Testis (tissue), 5 donors: ENCODE measurements at places on chromosomes 2 and 18.

GRCh38 chr2:241422350-241422749, 66.3 kb downstream of the FARP2 start:
- no peak for DNase-seq

DNA sequence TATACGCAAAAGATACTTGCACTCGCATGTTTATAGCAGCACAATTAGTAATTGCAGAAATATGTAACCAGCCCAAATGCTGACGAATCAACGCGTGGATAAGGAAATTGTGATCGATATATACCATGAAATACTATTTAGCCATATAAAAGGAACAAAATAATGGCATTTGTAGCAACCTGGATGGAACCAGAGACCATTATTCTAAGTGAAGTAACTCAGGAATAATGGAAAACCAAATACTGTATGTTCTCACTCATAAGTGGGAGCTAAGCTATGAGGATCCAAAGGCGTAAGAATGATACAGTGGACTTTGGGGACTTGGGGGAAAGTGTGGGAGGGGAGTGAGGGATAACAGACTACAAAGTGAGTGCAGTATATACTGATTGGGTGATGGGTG, 1008.0 kb upstream of the CRIM1 start:
- DNase-seq, result no peak

GRCh38 chr2:102140377-102140776, 2.2 kb upstream of the IL1R1 start:
- DNase-seq, result no peak

GRCh38 chr2:16244966-16245320, 304.6 kb downstream of the MYCN start:
- DNase-seq, result no peak

GRCh38 chr2:240879105-240879504, 10.5 kb downstream of the AGXT start:
- DNase-seq, result no peak

- DNase-seq, result no peak
Observed at GRCh38 chr2:200635251-200635650, 49.4 kb downstream of the AOX1 start.
